ENCODE measurements at places on chromosomes 7 and 10. TPM values are rescaled to one million over a fixed set of nuclear protein-coding genes. Genes with fewer than 3 reads are reported as not detected.

GRCh38 chr10:79505829-79506228 lies 6.5 kb upstream of the EIF5AL1 start:
- no peak for DNase-seq

The GPR85 gene
- polyA plus RNA-seq = not detected

The CEP55 gene
- polyA plus RNA-seq = 0.69 TPM

DNA sequence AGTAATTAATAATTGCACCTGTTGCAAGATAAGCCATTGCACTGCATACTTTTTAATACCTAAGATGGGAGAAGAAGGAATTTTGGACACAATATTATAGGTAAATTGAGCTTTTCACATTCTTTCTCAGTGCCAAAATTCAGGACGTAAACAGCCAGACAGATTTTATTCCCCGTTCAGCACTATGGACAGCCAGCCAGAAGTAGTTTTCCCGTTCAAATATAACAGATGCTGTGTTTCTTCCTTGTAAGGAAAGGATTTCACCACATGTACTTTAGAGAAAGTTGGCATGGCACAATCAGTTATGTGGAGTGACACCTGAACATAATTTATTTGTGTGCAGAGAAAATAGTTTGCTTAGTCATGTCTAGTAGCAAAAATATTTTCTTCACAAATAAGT lies 34.8 kb downstream of the SEMA3E start:
- DNase-seq = no peak

GRCh38 chr10:67722113-67722512 lies 26.1 kb upstream of the CTNNA3 start:
- no peak for DNase-seq

- DNase-seq = no peak
Measured at GRCh38 chr7:105799677-105800076, 76.7 kb downstream of the ATXN7L1 start.

The CTAGE8 gene
- 0.45 TPM for polyA plus RNA-seq

GRCh38 chr10:118966076-118966849 lies 63.3 kb upstream of the NANOS1 start:
- no peak for DNase-seq

DNA sequence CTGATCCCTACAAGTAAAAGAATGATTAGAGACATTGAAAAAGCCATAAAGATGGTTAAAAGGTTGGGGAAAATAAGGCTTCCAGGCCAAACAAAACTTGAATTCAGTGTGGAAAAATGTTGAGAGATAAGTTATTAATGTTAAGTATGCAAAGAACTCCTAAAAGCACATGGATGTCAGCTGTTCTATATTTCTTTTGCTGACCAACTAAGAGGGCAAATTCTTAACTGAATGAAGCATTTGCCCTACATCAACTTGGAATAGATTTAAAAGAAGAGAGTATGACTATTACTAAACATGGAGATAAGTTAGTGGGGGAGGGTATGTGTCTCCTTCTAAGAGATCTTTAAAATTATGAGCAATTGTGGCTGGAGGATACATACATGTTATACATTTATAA lies 124.8 kb downstream of the KIAA1217 start:
- no peak for DNase-seq

DNA sequence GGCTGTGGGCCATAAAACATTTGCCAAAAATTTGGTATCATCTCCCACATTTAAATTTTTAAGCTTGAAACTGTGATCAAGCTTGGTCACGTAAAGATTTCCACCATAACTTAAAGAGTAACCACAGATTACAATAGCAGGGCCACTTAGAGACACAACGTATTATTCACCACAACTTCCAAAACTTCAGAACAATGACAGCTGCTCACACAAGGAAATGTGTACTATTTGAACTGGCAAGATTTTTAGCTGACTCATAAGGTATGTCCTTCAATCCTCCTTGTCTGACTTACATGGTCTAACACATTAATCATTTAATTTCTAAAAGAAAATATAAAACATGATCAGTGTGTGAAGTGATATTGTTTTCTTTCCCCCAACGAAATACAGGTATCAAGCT lies 234.5 kb downstream of the PARD3 start:
- no peak for DNase-seq

The BAMBI gene
- polyA plus RNA-seq = 0.76 TPM

The ELFN1 gene
- not detected for polyA plus RNA-seq

- no peak for DNase-seq
Measured at GRCh38 chr10:80517416-80518142, 20.1 kb upstream of the SH2D4B start.

DNA sequence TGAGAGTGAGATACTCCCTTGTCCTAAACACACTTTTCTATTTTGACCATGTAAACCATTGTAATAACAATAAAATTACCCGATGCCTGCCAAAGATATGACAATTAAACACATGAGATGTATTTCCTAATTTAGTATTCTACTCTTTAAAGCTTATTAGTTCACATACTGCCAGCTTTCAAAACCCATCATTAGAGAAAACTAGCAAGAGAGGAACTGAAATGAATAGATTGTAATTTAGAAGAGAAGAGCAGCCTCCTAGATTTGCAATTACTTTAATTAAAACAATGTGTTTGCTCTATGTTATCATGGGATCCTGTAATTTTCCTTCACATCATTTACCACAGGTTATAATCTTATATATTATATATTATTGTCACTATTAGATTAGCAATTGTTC lies 428.2 kb downstream of the THSD7A start:
- no peak for DNase-seq

- DNase-seq = no peak
Measured at GRCh38 chr10:13905281-13905680, 318.5 kb downstream of the PRPF18 start.

DNA sequence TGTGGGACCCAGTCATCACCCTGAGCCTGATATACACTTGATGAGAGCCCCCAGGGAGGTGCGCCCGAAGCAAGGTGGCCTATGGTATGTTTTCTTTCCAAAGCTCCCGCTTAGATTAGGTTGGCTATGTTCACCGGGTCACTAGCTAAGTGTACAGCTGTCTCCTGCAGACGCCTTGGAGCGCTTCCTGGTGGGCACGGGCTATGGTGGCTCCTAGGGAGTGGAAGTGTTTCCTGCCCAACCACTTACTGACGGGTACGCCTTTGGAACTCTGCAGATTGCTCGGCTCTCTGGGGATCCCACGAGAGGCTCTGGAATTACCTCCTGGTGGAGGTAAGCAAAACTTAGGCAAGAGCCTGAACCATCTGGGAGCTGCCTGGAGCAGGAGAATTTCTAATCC lies 83.6 kb upstream of the CXCL12 start:
- no peak for DNase-seq

The VDAC2 gene
- 149 TPM for polyA plus RNA-seq

The SEC23IP gene
- polyA plus RNA-seq = 51.6 TPM

DNA sequence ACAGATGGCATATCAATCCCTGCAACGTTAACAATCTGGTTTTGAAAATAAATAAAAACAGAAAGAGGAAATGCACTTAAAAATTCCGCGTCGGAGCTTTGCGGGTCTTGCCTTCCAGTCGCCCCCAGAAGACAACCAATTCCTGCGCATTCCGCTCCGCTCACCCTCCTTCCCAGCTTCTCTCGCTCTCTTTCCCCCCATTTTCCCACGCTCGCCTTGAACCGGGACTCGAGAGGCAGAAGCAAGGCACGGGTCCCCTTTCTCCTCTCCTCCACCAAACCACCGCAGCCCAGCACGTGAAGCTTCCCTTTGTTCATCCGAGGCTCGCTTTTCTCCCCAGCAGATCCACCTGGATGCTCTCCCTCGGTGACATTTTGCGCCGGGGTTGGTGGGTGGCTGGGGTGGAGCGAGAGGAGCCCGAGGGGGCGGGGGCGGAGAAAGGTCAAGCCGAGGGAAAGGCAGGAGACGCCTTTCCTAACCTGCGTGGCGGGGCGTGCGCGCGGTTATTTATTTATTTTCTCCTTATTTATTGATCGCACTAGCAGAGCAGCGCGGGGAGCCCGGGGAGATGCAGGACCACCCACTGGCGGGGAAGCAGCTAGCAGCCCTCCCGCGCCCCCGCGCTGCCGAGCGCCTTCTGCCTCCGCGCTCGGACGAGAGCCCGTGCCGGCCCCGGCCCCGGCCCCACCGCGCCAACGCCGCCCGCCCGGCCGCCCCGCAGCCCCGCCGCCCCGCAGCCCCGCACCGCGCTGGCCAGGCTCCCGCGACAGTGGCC lies at the start of gene KCND2:
Gene KCND2, plus strand, starts transcription at position 475 of the 775 bp plus-strand sequence.
- no peak for DNase-seq
